Smooth muscle cell of the coronary artery (primary cell): ENCODE measurements at places on chromosomes 3 and 15. TPM values are rescaled to one million over a fixed set of nuclear protein-coding genes. Genes with fewer than 3 reads are reported as not detected.

The CTXND1 gene
- under 0.01 TPM in 1 of 2 replicates, not detected in the other for total RNA-seq

The GOLGA8S gene
- under 0.01 TPM in 1 of 2 replicates, not detected in the other for total RNA-seq

The HRH1 gene
- 23.1 and 36.8 TPM in 2 replicates for total RNA-seq

The MKRN3 gene
- 0.90 and 1.4 TPM in 2 replicates for total RNA-seq

The SYNPR gene
- not detected in 2 replicates for total RNA-seq

The PLOD2 gene
- total RNA-seq, result 88.5 and 260 TPM in 2 replicates
